ENCODE measurements at places on chromosomes 5 and 9.
A peak's percentile ranks its signal among the peaks of the same experiment; 100 is the strongest.

GRCh38 chr5:176538230-176538988 is 1.2 kb upstream of the RNF44 start:
- DNase-seq: no peak

GRCh38 chr5:109478830-109479229 is 69.1 kb upstream of the PJA2 start:
- no peak for DNase-seq

GRCh38 chr5:151338734-151339133 is 8.6 kb downstream of the SLC36A2 start:
- DNase-seq: no peak

- DNase-seq: no peak
Observed at GRCh38 chr5:35117967-35118366, 70.2 kb upstream of the AGXT2 start.

GRCh38 chr9:135805422-135806022 is 101.8 kb downstream of the CAMSAP1 start:
- DNase-seq: no peak

DNA sequence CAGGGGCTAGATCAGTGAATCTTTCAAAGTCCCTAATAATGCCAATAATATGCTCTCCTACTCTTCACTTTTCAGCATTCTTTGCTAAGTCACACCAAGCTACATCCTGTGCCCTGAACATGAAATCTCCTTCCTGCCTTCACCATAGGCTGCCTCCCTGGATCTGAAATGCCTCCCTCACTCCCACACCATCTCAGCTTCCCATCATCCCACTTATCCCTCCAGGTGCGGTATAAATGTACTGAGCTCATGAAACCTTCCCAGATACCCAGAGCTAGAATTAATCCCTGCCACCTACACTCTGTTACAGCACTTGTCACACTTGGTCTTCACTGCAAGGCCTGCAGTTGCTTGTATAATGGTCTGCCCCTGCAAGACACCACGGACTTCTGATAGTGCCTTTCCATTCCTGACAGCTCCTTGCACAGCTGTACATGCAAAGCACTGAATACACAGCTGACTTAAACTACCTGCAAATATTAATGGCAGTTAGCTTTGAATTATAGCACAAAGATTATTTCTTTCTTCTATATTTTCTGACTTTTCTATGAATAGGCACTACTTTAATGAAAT is 250.4 kb downstream of the EBF1 start:
- DNase-seq: no peak

GRCh38 chr9:4639420-4639819 is 22.7 kb upstream of the PLPP6 start:
- no peak for DNase-seq

GRCh38 chr5:156815988-156816599 is 34.0 kb upstream of the PPP1R2B start:
- peak; percentile 2 for DNase-seq

DNA sequence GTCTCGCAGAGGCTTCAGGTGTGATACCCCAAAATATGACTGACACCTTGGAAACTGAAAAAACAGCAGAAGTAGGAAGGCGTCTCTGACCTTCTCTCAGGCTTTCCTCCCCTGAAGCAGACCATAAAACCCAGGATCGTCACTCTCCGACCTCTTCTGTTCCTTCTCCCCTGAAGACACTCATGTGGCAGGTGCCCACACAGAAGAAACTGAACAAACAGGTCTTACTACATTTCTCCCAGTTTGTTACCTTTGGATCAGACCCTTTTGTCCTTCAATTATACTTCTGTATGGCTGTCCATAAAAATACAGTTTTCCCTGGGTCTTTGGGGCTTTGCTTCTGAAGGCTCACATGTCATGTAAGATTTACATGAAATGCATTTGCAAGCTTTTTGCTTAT is 10.3 kb upstream of the PRUNE2 start:
- DNase-seq: no peak

DNA sequence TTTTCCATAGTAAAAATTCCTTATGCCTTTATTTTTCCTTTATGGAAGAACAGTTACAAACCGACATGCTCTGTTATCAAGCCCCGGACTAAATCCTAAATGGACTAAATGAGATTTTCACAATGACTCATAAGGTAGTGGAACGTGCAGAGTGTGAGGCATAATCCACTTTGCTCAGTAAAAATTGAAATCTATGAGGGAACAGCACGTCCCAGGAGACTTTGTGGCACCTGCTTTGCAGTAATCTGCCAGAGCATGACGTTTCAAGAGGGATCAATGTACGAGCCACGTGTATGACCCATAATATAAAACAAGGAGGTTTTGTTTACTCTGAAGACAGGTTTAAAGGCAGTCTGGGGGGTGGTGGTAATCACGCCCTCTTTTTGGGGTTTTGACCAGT is 83.8 kb upstream of the GNA14 start:
- no peak for DNase-seq

DNA sequence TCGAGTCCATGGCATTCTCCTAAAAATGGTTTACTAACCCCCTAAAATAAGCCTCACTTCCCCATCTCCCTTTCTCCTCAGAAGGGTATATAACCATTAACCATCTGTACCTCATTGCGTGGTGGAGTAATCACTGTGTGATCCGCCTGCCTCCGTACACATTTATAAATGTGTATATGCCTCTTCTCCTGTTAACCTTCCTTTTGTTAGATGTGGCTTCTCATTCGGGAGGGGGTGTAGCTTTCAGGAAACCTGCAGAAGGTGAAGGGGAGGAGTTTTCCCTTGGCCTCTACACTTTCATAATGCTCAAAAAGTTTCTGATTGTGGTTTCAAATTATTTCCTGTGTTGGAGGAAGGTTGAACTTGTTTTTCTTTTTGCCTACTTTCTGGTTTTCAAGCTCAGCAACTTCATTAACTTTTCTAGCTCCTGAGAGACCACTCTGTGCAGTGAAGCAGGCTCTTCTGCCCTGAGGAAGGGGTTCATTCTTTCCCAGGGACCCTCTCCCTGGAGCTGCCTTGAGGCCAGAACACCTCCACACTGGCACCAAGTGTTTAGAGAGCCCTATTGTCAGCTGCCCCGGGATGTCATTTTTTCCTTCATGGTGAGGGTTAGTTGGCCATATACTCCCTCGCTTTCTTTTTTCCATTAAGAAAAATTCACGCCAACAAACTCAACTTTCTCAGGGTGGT is 46.9 kb downstream of the RASGRF2 start:
- no peak for DNase-seq

DNA sequence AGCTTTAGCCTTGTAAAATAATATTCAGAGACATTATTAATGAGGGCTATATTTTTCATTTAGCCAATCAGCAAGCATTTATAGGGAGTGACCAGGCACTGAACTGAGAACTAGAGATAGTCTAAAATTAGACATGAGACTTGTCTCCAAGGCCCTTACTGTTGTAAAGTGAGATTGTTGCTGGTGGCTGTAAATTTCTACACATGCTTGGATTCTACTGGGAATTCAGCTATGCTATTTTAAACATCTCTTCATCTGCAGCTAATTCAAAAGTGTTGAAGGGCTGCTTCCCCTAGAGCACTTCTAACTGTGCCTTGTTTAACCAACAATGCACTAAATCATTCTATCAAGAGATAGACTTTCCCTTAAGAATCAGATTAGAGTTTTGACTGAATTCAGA is 67.4 kb downstream of the CHSY3 start:
- no peak for DNase-seq

DNA sequence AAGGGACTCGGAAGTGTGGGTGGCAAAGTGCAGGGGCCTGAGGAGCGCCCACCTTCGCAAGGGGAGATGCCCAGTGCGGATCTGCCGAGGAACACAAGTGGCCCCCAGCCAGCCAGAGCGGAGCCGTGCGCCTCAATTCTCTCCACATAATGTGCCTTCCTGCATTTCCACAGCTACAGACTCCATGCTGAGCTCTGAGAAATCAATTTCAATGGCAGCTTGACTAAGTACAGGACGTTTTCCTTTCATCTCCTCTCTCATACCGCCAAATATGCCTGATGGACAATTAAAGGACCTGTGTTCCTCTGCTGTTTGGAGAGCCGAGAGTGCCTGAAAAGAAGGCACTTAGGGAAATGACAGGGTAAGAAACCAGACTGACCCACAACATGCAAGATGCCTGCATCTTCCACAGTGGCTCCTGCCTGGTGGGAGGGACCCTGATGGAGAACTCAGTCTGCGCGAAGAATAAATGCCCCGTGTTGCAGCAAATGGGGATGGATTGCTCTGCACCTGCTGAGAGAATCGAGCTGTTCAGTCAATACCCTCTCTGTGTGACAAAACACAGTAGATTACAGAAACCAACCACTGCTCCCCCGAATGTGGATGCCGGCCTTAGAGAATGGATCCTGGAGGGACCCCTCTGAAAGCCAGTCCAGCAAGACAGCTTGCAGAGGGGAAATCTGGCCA is 38.6 kb upstream of the OLFM1 start:
- DNase-seq: no peak

- no peak for DNase-seq
Observed at GRCh38 chr5:106876665-106877194, 794.0 kb downstream of the EFNA5 start.

- DNase-seq: peak; percentile 29
Observed at GRCh38 chr9:131942146-131942720, 137.4 kb downstream of the MED27 start.

DNA sequence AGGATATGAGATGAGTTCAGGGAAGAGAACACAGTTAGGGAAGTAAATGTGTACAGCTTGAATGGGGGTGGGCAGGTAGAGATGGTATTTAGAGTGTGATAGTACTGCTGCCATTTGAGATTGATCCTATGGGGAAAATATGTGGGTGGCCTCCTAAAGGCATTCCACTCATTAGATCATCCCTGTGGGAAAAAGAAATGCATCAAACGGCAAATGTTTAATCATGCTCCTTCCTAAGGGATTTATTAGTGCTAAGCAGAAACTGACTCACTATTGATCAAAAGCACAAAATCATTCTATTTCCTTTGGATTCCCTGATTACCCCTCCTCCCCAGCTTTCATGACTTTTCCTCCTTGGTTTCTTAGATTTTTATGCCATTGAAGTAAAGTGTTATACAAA is 36.4 kb upstream of the SMC5 start:
- no peak for DNase-seq

GRCh38 chr5:171484460-171484899 is 65.0 kb downstream of the FGF18 start:
- no peak for DNase-seq

DNA sequence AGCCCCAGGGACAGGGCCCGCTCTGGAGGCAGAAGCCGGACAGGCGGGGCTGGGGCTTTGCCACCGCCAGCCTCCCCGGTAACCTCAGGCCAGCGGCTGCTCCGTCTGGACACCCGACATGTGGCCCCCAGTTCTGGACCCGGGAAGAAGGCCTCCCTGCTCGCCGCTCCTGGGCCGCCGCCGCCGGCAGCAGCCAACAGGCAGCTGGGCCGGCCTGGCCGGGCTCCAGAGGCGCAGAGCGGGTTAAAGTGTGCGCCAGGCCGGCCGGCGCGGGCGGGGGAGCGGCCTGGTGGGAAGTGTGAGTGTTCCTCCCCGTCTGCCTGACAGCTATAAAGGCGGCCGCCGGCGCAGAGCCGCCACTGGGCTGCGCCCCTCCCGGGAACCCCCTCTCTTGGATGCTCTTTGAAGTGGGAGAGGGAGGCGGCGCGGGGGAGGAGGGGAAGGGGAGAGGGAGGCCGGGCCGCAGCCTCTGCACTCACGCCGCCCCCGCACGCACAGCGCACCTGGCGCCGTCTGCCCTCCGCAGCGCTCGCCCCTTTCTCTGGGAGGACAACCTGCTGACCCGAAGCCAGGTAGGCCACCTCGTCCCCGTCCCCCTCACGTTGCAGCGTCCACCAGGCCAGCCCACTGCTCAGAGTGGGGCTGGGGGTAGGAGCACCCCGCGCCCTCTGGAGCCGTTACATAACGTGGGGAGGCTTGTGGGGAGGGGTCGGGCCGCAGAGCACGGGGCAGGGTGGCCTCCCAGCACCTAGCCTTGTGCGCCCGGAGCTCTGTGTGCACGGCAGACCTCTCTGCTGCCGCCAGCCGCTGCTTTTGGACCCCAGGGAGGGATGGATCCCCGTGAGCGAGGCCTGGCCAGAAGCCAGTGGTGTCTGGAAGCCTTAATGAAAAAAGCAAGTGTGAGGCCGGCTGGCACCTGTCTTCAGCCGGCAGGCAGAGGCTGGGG is at the start of gene ADAMTSL2:
Gene ADAMTSL2 (plus strand): TSS at position 359 of the 946 bp plus-strand sequence. CDS start 2,009 bp downstream, outside the sequence.
- no peak for DNase-seq

GRCh38 chr9:87584326-87584725 is 86.7 kb downstream of the DAPK1 start:
- no peak for DNase-seq

DNA sequence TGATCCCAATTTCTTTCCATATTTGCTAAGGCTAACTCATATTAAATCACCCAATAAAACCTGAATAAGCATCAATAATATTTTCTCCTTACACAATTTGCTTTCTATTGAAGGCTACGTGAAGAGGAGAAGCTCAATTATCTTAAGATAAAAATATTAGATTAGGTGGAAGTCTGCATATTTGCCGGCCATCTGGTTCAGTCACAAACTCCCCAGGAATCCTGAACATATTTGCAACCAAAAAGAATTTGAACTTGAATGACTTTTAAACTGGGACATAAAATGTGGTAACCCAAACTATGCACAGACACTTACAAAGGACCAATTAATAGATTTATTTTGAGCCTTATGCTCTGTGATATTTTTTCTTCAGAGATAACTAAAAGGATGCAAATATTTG is 92.3 kb downstream of the HAPLN1 start:
- no peak for DNase-seq

DNA sequence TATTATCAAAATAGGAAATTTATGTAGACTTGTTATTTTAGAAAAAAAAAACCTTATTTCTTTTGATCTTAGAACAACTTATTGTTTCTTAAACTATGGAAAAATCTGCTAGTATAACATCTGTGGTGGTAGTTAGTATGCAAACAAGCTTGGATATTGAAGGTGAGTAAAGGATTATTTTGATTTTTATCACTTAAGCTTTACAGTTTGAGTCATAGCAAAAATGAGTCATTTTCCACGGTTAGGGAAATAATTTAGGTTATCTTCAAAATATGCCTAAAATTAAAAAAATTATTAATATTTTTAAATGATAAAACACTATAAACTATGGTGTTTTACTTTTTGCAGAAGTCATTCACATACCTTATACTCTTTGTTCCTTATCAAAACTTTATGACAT is 107.2 kb upstream of the DHFR start:
- DNase-seq: peak; percentile 37

DNA sequence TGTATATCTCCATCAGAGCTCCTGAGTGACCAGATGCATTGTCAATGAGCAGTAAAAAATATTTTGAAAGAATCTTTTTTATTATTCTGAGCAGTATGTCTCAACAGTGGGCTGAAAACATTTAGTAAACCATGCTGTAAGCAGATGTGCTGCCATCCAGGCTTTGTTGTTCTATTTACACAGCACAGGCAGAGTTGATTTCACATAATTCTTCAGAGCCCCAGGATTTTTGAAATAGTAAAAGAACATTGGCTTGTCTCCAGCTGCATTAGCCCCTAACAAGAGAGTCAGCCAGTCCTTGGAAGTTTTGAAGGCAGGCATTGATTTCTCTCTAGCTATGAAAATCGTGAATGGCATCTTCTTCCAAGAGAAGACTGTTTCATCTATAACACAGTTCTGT is 25.2 kb upstream of the ENTREP1 start:
- DNase-seq: no peak

Measured in bronchial epithelial cell (primary cell).